ENCODE measurements at places on chromosomes 11 and 22.

GRCh38 chr11:67544616-67545242 lies 21.5 kb upstream of the CABP2 start:
- DNase-seq, result no peak

DNA sequence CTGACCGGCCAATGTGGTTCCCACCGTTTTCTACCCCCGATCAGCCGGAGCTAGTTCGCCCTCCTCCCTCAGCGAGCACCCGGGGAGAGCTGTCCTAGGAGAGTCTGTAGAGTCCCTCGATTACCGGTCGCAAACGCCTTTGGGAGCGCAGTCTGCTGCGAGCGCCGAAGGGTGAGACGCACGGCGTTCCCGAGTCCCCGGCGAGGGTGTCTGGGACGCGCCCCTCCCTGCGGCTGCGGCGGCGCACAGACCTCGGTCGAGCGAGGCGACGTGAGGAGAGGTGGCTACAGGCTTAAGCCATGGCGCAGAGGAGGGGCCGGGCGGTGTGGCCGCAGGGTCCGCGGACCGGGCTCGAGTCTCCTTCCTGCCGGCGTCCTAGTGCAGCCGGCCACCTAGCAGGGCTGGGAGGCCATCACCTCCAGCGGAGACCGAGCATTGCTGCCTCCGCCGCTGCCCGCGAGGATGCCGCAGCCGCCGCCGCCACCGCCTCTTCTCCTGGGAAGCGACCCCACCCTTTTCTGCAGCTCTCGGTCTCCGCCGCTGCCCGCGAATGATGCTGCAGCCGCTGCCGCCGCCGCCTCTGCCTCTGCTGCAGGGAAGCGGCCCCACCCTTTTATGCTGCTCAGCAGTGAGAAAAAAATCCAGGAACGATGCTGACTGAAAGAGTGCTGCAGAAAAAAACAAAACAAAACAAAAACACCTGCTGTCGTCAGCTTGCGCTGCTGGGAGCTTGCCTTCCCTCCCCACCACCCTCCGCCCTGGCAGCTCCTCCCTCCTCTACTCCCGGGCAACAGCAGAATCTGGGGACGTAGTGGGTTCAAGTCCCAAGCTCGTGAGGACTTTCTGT lies at the start of gene MAP6:
TSS of gene MAP6 (minus strand) at position 588 of the 847 bp plus-strand sequence. CDS start 669 bp downstream, outside the sequence.
- no peak for DNase-seq

DNA sequence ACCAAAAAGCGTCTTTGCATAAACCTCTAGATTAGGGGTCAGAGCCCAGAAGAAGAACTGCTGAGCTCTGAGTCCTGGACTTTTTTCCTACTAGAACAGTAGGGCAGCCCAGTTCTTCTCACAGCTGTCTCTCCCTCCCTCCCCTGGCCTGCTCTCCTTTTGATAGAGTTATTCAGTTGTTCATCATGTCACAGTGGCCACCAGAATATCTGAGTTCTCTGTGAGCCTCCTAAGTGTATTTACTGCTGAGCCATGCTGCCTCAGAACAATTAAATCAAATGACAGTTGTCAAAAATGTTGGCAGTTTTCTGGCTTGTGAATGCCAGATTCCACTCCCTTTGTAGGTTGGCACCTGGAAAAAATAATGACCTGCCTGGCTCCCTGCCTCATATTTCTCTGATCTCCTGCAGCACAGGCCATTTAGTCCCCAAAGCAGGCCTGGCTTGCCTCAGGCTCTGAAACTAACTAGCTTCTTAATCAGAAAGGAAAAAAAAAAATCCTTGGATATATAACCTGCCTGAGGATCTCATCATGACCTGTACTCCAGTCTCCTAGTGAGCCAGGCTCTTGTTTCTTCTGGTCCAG lies 377.4 kb upstream of the LARGE1 start:
- DNase-seq, result no peak

- peak; percentile 64 for DNase-seq
Measured at GRCh38 chr22:44023404-44024287, 456 bp upstream of the PARVB start.

DNA sequence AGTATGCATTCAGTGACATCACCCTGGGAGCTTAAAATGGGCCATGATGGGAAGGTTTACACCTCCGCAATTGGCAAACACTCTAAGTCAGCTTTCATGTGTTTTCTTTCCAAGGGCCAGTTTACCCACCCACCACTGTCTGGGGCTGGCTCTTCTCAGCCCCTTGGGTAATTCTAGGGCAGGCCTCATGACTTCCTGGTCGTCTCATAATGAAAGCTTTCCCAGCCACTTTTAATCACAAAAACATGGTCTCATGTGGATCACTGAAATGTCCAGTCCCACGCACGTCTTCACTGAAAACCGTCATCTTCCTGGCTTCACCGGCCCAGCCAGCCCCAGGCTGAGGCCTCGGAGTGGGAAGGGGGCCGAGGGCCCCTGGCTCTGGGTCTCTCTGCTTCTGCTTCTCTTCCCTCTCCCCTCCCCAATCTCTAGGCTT lies 58.5 kb upstream of the ANO1 start:
- no peak for DNase-seq

DNA sequence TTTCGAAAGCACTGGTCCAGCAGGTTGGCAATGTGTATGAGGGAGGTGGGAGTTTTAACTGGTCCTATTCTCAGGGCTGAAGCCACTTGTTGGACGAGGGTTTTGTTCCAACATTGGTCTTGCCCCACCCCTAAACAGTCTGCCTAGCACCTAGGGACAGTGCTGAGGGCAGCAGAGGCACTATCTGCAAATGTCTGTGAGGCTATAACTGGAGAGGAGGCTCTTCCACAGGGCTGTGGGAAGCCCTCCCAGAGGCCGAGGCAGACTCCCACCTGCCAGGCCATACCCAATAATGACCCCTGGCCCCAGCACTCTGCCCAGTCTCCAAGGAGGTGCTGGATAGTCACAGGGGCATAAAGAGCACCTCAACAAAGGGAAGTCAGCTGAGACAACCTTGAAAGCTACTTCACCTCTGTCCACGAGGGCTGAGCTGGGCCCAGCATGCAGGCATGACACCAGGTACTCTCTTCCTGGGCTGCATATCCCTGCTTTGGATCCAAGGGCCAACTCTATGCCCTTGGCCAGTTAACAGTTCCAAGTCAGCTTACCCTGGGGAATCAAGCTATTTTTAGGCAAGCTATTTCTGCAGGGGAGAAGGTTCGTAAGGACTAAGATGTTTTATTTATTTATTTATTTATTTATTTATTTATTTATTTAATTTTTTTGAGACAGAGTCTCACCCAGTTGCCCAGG lies 40.2 kb upstream of the SLC25A1 start:
- DNase-seq, result no peak

DNA sequence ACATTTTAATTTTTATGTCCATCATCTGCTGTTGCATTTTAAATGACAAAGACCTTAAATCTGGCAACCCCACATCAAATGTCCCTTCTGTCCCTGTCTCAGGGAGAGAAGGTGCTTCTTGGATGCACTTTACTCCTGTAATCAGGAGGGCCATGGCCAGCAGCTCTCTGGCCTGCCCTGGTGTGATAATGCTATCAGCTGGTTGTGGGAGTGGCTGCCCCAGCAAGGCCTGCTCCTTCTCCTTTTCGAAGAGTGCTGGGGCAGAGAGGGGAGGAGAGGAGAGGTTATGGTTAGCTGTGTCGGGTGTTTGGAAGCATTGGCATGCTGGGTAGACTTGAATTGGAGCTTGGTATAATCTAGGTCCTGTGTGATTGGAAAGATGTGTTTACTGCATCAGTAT lies 12.8 kb downstream of the TNRC6B start:
- peak; percentile 24 for DNase-seq

DNA sequence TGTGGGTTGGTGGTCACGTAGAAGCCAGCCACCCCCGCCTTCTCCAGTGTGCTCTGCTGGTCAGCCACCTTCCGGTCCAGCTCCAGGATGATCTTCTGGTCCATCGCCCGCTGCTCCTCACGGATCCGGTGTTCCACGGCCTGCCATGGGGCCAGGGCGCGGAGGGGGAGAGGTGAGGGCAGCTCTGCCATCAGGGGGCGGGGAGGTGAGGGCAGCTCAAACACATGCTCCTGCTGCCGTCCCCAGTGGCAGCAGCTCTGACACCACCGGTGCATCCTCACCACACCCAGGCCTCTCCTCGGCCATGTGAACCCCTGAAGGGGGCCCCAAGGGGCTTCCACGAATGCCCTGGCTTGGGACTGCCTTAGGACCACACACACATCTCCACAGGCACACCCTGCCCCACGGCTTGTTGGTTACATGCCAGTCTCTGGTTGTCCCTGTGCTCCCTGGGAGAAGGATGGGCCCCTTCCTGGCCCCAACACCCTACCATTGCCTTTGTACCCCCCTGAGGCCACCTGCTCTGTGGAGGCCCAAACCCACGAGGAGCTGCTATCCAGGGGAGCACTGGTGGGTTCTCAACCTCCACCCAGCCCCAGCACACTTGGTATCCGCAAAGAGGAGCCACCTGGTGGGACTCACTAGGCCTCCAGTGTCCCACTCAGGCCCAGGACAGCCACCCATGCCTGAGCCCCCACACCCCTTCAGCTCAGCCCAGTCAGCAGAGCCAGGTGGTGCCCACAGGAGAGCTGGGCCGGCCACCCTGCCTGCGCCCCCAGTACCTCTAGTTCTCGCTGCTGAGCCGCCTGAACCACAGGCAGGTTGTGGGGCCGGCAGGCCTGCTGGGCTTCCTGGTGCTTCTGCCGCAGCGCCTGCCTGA lies 4.3 kb downstream of the DGCR6L start:
- no peak for DNase-seq

GRCh38 chr22:33350491-33350890 lies 292.3 kb upstream of the SYN3 start:
- no peak for DNase-seq

DNA sequence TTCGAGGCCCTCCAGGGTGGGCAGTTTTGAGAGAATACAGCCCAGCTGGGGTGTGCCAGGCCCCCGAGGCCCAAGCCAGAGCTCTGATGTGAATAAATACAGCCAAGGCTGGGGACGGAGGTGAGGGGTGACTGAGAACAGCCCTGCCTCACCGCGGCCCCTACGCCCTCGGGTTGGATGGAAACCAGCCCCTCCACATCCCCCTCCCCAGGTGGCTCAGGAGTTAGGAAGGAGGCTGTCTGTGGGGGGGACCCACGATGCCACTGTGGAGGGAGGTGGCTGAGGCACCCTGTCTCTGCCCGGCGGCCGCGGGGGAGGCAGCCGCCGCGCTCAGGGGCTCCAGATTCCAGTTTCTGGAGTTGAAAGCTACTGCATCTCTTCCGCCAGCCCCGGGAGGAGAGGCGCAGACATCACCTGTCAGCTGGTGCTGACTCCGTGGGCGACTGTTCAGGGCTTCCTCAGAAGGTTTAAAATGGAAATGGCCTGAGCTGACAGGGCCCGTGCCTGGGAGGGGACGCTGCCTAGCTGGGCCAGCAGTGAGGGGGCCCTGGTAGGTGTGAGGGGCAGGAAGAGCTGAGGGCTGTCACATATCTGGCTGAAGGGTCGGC lies 1.4 kb downstream of the FLRT1 start:
- DNase-seq, result no peak

- no peak for DNase-seq
Measured at GRCh38 chr22:38487946-38488345, 18.2 kb downstream of the DDX17 start.

DNA sequence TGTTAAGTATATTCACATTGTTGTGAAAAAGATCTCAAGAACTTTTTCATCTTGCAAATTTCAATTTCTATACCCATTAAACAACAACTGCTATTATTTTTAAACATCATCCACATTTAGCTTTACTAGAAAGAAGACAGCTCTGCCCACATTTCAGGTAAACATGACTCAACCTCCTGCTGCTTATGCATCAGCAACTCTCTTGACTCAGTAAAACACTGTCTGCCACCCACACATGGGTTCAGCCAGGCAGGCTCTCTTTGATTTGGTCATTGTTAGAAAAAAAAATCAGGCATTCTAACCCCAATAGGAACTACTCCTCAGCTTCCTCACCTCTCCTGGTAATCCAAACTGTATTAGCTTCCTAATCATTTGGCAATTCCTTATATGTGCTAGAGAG lies 5.1 kb upstream of the ENDOD1 start:
- peak; percentile 56 for DNase-seq

- DNase-seq, result no peak
Measured at GRCh38 chr11:100593291-100593690, 93.8 kb upstream of the ARHGAP42 start.

GRCh38 chr22:40449676-40450035 lies 79.3 kb downstream of the SGSM3 start:
- no peak for DNase-seq

DNA sequence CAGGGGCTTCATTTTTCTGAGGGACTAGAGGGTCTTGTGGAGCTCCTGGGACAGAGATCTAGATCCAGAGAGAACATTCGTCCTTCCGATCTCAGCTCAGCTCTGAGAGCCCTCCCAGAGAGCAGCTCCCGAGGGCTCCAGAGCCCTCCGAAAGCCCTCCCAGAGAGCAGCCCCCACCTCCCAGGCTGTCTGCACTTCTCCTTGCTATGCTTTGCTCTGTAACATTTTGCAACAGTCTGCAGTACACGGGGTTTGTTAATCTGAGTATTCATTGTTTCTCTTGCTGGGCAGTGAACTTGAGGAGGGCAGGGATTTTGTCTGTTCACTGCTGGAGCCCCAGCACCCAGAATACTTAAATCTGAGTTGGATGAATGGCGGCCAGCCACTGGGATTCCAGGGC lies 2.6 kb downstream of the GGA1 start:
- DNase-seq, result peak; percentile 70

DNA sequence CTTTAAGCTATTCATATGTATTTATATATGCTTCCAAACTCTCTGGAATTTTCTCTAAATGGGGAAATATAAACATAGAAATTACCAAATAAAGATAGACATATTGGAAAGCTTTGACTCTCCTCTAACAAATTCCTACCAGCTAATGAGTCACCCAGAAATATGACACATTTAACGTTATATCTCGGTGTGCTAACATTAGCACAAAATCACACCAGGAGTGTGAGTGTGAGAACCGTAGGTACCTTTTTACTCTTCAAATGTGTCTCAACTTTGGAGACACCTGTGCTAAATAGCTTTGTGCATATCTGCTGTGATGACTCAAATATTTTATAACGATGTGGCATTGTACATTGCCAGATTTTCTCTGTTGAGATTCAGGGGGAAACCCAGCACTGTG lies 714.4 kb downstream of the METTL15 start:
- no peak for DNase-seq

All from inflammatory macrophage (primary cell).